ENCODE measurements at places on chromosomes 1 and 21.

DNA sequence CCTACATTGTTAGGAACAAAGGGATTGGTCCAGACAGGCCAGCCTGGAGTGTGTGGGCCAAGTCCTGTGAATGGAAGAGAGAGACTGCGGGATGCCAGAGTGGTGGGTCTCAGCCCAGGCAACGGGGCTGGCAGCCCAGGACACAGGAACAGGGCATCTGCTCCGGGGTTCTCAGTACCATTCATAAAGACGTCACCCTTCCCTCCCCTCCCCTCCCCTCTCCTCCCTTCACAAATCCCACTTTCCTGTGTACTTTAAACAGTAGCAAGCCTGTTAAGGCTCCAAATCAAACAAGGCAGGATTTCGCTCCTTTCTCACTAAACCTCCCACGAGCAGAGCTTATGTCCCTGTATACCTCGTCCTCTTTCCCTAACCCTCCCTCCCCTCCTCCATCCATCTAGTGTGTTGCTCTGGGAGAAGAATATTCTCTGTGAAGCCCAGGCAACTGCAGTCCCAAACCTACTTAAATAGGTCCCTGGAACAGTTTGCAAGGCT is 4.2 kb upstream of the PLXNA2 start:
- no peak for DNase-seq

DNA sequence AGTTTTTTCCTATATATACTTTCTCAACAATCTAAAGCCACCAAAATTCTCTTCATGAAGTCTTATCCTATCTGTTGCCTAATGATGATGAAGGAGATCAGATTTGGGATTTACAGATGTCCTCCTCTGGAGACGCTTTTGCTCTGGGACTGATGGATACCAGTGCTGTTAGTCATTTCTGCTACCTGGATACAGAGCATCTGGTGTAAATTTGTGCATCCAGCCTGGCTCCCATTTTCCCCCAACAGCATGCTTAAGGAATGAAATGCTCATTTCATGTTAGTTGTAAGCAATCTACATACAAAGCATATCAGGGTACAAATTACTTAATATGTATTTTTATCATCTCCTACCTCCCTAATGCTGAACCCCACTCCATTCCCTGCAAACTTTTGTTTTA is 57.7 kb downstream of the HNRNPR start:
- DNase-seq, result no peak

DNA sequence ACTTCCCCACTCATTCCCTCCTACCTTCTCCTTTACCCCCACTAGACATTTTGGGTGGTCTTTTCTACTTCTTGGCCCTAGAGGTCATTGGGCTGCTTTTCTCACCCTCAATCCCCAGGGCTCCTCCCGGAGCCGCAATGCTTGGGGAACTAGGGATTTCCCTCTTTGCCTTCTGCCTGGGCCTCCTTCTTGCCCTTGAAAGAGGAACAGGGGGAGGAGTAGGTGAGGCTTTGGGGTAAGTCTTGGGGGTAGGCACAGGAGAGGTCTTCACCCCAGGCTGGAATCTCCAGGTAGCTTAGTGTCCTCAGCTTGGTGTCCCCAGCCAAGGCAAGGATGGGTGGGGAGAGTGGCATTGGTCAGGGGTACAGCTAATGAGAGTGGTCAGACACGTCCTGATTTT is 56.2 kb upstream of the EPS8L3 start:
- no peak for DNase-seq

DNA sequence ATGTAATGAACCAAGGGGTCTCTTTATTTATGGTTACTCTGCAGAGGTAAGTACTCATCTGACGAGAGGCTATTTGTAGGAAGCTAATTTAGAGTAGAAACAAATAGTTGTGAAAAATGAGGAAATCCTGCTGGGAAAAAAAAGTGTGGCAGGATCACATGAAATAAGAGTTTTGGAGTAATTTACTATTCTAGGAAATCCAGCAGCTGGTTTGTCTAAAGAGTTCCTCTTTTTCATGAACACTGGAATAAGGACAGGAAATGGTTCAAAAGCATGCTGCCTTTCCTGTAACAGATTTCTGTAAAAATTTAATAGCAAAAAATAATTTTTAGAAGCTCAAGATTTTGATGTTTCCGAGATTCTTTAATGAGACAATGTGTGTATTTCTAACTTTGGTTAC is 177.3 kb downstream of the CHRM3 start:
- no peak for DNase-seq

- DNase-seq, result peak; percentile 44
Measured at GRCh38 chr1:97820470-97821188, 100.2 kb downstream of the DPYD start.

DNA sequence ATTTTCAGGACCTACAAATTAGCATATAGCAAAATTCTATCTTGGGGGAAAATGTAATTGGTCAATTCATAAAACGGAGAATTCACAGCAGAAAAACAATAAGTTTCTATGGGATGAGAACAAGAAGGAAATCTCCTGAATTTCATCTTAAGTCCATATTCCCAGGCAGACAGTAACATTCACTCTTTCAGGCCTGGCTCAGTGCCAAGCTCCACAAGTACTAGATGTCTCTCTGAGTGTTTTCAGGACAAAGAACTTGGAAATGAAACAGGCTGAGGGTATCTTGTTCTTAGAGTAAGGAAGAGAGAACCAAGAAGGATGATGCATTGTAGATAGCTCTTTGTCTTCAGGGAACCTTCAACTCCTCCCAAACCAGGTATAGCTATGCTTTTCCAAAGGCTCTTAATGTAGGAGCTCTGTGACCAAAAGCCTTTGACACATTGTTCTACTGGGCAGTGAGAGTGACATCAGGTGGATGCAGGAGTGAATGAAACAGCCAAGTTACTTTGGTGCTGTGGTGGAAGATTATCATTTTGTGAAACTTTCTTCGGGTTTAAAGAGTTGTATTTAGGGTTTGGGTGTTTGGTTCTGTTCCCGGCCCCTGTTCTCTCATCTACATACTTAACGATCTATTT is 298.3 kb downstream of the GPATCH2 start:
- DNase-seq, result peak; percentile 28

DNA sequence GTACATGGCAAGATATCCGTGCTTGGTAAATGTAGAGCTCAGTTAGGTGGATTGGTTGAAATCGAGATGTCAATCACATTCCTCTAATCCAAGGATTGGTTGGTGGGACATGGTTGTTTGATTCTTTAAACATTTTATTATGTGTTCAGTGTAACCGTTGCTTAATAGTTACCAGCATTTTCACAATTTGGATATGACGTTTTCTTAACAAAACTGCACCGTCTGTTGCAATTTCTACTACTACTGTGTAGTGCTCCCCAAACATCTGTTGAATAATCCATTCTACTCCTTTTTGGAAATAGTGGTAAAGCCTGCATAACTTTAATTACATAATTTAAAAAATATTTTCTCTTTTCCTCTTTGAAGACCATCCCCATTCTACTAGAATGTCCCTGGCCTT is 16.3 kb downstream of the OR2B11 start:
- no peak for DNase-seq

DNA sequence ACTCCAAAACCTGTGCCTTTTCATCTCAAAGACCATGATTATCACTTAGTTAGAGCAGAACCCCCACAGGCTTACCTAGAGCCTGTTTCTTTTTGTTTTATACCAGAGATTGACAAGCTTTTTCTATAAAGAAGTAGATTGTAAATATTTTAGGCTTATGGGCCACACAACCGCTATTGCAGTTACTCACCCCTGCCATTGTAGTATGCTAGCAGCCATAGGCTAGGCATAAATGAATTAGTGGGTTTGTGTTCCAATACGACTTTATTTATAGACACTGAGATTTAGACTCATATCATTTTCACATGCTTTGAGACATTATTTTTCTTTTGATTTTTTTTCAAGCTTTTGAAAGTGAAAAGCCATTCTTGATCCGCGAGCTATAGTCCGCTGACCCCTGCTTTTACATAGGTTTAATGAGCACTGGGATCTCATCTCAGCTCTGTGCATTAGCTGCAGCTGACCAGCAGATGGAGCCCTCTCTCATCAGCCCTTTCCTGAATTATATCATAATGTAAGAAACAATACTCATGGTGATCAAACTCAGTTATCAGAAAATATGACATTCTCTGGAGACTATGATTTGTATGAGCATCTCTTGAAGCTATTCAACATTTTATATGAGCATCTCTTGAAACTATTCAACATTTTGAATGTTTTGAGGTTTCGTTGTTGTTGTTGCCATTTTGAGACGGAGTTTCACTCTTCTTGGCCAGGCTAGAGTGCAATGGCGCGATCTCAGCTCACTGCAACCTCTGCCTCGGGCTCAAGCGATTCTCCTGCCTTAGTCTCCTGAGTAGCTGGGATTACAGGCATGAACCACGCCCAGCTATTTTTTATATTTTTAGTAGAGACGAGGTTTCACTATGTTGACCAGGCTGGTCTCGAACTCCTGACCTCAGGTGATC is 111.9 kb upstream of the L1TD1 start:
- DNase-seq, result peak; percentile 8

DNA sequence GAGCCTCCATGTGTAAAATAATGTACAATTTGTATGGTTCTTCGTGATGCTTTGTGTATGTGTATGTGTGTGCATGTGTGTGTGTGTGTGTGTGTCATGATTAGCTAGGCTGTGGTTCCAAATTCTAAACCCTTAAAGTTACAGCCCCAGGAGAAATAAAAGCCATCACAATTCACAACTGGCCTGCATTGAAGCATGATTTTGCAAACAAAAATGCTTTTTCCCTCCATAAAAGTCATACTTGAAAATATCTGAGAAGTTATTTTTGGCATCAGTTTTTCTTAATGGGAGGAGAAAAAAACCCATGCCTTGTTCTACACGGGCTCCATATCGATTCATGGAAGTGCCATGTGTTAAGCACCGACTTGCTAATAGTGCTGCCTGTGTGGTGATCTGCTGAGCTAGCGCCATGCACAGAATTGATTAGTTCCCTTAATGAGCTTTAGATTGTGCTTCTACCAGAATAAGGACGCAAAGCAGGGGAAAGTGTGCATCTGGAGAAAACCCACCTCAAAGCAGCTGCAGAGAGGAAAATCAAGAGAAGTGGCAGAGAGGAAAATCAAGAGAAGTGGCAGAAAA is 207.3 kb downstream of the DSCAM start:
- no peak for DNase-seq

DNA sequence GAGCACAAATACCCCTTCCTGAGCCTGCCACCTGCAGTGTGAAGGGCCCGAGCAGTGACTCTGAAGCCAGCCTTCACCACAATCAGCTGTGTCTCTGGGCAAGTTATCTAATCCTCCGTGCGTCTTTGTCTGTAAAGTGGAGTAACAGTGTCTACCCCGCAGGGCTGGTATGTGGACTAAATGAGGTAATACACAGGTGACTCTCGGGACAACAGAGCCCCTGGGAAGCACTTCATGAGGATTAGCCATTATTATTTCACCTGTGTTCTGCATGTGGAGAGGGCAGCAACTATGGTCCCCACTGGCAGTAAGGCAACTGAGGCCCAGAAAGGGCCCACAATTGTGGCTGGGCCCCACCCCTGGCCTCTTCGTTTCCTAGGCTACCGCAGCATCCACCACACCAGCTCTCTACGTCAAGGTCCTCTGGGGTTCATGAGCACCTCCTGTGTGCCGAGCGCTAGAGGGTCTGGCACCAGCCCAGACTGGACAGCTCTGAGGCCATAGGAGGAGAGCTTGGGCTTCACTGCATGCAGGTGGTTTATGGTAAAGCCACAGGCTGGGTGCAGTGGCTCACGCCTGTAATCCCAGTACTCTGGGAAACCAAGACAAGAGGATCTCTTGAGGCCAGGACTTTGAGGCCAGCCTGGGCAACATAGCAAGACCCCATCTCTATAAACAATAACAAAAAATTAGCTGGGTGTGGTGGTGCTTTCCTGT is 41.3 kb upstream of the LRP8 start:
- DNase-seq, result no peak

DNA sequence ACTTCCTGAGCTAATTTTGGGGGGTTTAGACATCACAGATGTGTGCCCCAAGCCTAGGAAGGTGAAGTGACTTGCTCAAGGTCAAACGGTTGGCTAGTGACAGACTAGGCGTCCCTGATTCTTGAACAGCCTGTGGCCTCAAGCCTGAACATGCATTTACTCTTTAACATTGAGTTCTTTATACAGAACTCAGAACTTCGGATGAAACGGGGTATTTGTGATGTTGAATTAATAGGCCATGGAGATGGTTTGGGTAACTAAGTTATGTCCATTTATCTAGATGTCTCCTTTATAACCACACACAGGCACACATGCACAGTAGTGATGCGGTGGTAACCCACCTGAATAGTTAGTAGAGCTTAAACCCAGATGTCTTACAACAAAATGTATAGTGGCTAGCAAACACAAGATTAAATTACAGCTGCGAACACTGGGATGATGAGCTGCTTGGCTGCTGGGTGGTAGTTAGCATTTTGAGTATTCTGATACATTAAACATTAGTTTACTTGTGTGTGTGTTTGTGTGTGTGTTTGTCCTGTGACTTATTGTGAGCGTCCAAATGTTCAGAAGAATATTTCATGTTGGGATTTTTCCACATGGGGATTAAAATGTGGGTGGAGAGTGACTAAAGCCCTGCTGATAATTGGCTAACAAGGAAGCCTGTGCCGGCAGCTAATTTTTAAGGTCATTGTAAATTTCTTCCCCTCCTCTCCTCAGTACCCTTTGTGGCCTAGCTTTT is 2.3 kb downstream of the ATP1A1 start:
- DNase-seq, result no peak

GRCh38 chr1:40848530-40849189 is 13.5 kb downstream of the CITED4 start:
- peak; percentile 17 for DNase-seq

- DNase-seq, result no peak
Measured at GRCh38 chr1:219659684-219660083, 46.8 kb upstream of the ZC3H11B start.

DNA sequence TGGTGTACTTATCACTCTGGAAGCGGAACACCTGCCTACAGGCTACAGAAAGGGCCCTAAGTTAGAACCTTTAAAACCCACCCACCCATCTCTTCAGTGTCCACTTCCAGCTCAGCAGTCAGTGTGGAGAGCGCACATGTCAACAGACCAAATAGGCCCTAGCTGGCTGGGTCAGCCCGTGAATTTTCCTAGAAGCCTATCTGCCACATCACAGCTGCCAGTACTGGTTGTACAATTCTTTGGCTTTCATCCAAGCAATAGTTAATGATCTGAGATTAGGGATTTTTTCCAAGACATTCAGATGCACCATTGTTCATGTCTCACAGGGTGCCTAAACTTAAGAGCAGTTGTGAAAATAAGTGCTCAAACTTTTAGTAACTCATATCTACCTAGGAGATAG is 197.1 kb downstream of the KCNK2 start:
- DNase-seq, result no peak

DNA sequence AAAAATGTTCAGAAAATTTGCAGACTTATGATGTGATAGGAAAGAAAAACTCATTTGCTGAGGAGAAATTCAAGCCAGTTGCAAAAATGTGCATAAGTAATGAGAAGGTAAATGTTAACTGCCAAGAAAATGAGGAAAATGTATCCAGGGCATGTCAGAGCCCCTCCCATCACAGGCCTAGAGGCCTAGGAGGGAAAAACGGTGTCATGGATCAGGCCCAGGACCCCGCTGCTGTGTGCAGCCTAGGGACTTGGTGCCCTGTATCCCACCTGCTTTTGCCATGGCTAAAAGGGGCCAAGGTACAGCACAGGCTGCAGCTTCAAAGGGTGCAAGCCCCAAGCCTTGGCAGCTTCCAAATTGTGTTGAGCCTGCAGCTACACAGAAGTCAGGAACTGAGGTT is 214.0 kb upstream of the ADGRL4 start:
- DNase-seq, result no peak

All from NCI-H446 (cell line).